ENCODE measurements at places on chromosomes 2 and 18.

- DNase-seq = no peak
Observed at GRCh38 chr2:26327291-26328272, 18.4 kb upstream of the SELENOI start.

DNA sequence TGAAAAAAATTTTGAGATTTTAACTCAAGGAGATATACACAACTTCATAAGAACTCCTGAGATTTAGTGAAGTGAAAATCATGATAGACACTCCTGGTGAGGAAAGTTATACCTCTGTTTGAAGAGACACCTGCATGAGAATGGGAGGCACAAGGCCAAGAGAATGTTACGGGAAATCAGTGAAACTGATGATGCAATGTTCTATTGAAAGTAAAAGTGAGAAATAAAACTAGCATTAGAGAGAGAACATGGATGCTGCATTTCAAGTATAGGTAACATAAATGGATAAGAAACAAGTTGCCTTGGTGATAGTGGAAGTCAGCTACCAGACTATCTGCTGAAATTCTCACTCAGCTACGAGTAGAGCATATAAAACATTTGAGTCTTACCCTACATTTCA is 562.1 kb upstream of the FANCL start:
- DNase-seq = no peak

DNA sequence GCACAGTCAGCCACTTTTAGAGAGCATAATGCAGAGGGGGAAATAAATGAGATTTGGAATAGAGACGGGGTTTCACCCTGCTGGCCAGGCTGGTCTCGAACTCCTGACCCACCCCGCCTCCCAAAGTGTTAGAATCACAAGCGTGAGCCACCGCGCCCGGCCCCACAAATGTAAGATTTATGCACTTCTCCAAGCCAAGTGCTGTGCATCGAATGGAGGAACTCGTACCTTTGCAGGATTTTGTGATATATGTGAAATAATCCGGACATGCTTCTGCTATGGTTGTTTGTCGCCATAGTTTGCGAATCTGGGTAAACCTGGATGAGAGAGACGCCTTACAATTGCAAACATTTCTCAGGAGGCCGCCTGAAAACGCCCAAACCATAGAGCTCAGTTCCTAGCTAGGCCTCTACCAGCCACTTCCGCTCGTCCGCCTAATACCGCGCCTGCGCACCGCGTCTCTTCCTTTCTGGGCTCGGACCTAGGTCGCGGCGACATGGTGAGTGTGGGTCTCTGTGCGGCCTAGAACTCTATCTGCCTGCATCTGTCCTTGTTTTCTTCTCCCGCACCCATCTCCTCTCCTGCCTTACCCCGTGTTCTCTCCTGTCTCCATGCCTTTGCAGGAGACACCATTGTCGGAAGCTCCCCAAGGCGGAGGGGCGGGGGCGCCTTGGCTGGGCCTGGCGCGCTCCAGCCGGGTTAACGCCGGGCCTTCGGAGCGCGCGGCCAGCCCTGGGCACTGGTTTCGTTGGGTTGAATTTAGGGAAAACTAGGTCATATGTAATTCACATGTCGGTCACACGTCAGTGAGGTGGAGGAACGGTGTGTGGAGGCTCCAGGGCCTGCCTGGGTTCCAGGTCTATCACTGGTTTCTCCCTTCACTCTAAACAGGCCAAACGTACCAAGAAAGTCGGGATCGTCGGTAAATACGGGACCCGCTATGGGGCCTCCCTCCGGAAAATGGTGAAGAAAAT is at the start of gene RPL37A:
RPL37A (plus strand) TSS at position 466 of the 974 bp plus-strand sequence; CDS start at position 497, 31 bp downstream.
- peak; percentile 88 for DNase-seq

DNA sequence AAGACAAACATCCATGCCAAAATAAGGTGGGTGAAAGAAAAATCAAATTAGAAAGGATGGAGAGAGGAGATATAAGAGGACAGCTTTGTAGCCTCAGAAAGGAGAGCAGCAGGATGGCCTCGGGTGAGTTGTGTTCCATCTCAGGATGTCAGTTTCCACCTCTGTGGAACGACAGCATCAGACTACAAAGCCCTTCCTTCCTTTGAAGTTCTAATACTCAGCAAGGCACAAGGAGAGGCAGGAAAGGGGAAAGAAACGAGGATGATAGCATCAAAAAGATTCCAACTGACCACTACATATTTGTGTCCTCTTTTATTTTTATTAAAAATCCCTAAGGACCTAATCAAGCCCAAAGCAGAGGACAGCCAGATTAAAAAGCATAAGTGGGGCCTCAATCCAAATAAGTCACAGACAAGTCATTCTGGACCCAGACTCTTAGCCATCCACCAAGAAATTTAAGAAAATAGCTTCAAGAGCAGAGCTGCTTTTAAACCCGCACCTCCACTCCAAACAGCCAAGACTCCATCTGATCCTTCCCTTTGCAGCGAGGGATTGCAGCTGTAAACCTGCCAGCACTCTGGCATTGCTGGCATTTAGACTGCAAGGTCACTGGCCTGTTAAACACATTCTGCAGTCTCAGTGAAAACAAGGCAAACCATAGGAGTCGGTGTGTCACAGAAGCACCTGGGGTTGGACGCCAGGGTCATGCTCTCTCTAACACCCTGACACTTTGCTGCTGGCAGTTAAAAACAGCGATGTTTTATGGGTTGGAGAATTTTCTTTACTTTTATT is 314.5 kb upstream of the CHAC2 start:
- DNase-seq = peak; percentile 31

DNA sequence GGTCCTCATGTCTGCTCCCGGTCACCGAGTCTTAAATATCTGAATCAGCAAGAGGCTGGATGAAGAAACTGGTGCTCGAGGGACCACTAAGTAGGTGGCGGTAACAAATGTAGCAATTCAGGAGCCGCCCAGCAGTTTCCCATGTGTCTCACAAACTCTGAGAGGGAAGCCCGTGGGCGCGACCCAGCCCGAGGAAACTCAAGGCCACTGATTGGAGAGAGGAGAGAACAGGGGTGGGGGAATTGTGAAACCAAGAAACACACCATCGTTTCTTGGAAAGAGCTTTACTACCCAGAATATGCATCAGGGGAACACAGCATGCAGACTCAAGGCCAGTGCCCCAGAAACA is 10.8 kb downstream of the MLPH start:
- no peak for DNase-seq

- peak; percentile 33 for DNase-seq
Observed at GRCh38 chr2:153163055-153163454, 315.5 kb downstream of the RPRM start.

DNA sequence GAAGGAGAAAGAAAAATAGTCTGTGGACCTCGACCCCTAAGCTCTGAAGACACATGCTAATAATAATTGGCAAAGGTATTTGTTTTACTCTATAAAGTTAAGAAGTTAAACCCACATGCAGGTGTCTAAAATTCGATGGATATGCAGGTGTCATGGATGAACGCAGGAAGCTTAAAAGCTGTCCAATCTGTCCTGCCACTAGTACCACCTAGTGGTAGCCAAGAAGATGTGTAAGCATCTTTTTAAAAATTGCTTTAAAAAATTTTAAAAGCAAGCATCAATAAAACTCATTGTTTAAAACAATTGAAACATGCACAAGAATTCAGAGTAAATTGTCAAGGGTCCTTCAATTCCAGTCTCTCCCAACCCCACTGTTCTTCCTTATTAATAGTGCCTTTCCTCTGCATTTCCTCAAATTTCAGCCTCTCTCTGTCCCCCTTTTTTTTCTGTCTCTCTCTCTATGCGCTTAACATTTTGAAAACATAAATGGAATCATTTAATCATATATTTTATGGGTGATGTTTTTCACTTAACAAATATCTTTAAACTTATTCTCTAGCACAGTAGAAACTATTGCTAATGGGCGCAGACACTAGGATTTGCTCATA is 30.6 kb upstream of the PPP3R1 start:
- no peak for DNase-seq

DNA sequence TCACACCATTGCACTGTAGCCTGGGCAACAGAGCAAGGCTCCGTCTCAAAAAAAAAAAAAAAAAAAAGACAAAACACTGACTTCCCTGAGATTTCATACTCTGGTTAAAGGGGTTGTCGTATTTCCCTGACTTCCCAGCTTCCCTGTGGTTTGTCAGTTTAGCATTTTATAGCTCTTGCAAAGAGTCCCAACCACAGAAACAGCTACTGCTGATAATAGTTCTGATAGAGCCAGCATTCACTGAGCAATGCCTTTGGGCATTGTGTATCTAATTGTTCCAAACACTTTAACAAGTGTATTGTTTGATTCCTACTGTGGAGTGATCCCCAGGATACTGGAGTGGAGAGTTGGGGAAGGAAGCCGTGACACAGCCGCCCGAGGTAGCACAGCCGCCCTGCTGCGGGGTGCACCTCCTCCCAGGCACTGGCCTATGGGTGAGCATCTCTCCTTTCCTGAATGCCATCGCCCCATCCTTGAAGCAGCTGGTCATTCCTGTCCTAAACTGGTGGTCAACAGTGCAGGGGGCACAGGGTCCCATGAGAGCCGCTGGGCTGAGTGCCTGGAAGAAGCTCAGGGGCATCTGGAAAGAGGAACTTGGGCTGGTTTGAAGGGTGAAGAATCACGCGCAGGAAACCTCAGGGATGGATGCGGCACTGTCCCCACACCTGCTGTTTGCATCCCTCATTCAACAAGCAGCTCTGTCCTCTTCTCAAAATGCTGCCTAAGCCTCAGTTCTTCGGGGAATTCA is 81.0 kb upstream of the TMEM18 start:
- no peak for DNase-seq

GRCh38 chr2:205212357-205212756 is 469.9 kb upstream of the NRP2 start:
- DNase-seq = no peak

- DNase-seq = peak; percentile 48
Observed at GRCh38 chr2:168118733-168119514, 128.5 kb downstream of the STK39 start.

- DNase-seq = no peak
Observed at GRCh38 chr18:68017385-68017784, 500.9 kb upstream of the DSEL start.

DNA sequence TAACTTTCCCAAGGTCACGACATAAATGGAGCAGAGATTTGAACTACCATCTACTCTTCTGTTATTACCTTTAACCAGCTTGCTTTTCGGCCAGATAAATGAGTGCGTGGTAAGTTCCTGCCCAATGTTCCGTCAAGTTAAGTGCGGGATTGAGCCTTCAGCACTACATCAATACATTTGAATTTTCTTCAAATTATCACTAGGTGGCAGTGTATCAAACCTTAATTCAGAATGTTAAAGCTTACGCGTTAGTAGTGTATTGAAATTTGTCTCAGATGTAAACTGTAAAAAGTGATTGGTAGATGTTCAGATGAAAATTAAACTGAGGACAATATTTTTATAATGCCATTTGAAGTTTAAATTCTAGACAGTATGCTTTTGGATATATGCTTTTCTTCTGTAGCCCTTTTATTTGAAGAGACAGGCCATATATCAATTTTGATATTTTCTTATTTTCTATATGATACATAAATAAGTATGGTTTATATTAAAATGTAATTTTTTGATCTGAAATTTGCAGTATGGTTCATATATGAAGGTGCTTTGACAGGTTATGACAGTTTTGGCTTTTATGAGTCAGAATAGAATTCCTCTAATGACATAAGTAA is 681.3 kb downstream of the ADCYAP1 start:
- DNase-seq = peak; percentile 10
